ENCODE measurements at places on chromosomes 3 and 15.
A peak's percentile ranks its signal among the peaks of the same experiment; 100 is the strongest.

GRCh38 chr3:151479452-151479851 is 18.6 kb upstream of the IGSF10 start:
- no peak for DNase-seq

DNA sequence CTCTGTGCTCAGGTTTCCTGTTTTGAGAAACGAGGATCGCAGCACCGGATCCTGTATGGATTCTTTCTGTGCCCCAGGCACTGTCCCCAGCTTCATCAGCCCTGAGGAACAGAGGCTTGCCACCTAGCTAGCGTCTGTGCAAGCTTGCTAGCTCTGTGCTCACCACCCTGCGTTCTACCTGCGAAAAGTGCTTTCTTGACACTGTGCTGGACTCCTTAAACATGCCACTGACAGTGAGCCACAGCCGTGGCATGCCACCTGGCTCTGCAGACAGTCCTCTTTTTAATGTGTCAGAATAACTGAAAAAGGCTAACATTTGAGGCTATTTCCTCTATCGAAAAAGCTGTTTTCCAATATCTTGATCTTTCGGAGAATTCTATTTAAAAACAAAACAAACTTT is 1.4 kb downstream of the PGPEP1L start:
- no peak for DNase-seq

- no peak for DNase-seq
These were observed 61.0 kb downstream of the TPRA1 start for GRCh38 chr3:127529346-127530188.

GRCh38 chr15:77417602-77418001 is 2.3 kb downstream of the PEAK1 start:
- no peak for DNase-seq

DNA sequence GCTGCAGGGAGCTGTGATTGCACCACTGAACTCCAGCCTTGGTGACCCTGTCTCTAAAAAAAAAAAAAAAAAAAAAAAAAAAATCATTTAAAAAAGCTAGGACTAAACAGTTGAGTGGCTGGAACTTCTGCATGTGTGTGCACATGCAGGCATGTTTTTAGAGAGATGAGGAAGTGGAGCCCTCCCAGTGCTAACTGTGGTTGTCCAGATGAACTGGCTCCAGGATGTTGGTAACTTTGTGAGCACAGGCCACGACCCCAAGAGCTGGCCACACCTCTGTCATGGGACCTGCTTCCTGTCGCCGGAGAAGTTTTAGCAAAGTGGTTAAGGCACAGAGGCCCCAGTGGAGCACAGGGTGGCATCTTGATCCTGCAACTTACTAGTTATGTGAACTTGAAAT is 27.0 kb downstream of the CHCHD6 start:
- DNase-seq = no peak

- DNase-seq = no peak
These were observed 85.8 kb upstream of the RASGRP1 start for GRCh38 chr15:38650384-38650783.

DNA sequence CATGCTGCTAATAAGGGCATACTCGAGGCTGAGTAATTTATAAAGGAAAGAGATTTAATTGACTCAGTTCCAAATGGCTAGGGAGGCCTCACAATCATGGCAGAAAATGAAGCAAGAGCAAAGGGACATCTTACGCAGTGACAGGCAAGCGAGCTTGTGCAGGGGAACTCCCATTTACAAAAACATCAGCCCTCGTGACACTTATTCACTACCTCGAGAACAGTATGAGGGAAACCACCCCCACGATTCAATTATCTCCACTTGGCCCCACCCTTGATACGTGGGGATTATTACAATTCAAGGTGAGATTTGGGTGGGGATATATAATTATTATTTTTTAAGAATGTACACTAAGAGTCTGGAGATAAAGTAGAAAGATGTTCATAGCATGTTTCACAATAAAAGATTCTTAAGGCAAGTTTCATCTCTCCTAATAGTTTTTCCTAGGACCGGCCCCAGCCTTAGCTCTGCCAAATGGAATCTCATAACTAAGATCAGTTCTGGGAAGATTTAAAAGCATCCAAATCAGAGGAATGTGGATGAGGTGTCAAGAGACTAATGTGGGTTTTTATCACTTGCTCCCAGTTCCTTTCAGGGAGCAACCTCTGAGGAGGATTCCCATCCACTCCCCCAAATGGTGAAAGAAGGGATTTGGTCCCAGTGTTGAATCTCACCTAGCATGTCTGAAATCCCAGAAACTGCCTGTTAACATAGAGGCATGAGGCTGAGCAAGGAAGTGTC is 221.0 kb downstream of the ZMAT3 start:
- DNase-seq = no peak

DNA sequence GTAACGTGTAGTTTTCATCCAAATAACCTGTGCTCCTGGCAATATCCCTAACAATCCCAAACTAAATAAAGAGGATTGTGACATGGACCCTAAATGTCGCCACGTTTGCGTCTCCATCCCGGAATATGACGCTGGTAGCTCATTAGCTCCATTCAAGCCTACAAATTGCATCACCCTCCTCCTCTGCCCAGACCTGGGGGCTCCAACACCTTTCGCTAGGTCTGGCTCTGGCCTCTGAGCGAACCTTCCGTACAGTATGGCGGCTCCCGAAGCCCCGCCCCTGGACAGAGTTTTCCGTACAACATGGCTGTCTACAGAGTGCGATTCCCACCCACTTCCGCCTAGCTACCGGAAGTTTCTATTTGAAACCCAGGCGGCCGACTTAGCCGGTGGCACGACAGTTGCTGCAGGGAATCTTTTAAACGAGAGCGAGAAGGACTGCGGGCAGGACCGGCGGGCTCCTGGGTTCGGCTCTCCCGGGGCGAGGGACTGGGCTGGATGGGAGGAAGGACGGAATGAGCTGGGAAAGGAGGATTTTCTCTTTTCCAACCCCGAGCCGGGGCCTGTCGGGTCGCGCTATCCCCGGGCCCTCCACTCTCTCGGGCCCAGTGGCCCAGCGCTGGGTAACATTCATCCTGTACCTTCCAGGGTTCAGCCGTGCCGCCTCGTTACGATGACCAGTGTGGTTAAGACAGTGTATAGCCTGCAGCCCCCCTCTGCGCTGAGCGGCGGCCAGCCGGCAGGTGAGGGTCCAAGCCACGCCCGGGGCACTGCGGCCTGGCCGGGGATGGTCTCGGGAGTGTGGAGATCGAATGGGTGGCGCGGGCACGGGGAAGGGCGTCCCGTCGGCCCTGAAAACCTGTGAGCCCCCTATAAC is at the start of gene KNSTRN:
Gene KNSTRN (plus strand): TSS at position 142 of the 877 bp plus-strand sequence. CDS start 115 bp downstream, at position 257.
- peak; percentile 66 for DNase-seq

DNA sequence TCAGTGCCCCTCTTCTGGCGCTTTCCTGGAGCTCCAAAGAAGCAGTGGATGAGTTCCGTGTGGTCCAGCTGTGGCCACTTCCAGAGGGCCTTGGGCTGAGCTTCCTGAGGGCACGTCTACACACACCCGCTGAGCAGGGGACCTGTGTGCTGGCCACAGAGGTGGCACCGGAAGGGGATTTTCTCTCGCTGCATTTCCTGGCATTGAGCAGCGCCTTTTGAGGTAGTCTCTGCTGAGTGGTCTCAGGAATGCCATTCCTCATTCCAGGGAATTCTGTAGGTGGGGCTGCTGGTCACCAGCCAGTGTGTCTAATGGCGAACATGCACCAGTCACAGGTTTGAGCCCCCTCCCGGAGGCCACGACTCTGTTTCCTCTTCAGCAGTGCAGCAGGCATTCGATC is 48.1 kb downstream of the AMOTL2 start:
- no peak for DNase-seq

DNA sequence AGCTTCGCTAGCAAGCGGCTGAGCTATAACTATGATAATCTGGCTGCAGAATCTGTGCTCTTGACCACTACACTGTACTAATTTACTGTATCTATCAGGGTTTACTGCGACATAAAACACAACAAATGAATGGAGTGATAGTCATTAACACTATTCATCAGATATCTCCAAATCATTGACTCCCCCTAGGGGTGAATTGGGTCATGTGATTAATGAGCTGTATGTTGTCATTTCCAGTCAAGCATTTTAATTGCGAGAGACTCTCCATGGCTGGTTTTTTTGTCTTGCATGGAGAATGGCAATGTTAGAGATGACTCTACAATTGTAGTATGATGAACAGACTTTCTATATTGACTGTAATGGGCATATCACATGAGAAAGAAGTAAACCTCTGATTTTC is 10.5 kb upstream of the TM4SF18 start:
- DNase-seq = no peak

DNA sequence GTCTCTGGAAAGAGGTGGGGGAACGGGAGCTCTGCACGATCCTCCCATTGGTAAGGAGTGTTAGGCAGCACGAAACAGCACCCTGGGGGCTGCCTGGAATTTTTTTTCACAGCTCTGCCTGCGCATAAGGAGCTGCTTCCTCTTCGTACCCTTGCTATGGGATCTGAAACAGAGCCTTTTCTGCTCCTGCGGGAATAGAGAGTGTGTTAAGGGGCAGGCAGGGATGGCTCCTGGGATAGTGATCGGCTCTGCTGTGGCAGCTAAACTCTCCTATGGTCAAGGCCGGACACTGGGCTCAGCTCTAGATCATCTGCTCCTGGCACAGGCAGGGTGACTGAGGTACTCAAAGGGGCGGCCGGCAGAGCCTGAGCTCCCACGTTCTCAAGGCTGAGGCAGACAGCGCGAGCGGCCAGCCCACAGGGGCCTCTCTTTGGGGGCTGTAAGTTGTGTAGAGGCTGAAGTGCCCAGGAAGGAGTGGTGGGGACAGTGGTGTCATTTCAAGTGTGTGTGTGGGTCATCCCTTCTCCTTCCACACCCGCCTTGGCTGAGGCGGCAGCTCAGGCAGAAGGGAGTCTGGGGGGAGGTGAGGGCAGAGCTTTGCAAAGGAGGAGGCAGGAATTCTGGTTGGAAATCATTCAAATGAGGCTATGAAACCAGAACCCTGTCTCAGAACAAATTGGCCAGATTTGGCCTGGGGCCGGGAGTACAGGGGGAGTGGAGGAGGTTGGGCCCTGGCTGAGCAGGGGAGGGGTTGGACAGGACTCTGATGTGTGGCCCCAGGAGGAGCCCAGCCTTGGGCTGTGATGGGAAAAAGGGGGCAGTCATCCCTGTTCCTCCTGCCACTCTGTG is 31.0 kb downstream of the EPHB3 start:
- no peak for DNase-seq

DNA sequence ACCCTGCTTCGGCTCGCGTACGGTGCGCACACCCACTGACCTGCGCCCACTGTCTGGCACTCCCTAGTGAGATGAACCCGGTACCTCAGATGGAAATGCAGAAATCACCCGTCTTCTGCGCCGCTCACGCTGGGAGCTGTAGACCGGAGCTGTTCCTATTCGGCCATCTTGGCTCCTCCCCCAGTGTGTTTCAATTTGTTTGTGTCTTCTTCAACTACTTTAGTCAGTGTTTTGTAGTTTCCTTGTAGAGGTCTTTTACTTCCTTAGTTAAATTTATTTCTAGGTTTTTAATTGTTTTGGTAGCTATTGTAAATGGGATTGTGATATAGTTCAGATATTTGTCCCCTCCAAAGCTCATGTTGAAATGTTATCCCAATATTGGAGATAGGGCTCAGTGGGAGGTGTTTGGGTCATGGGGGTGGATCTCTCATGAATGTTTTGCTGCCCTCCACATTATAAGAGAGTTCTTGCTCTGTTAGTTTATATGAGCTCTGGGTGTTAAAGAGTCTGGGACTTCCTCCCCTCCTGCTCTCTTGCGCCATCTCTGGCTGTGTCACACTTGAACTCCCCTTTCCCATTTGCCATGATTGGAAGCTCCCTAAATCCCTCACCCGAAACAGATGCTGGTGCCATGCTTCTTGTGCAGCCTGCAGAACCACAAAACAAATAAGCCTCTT is 304.4 kb downstream of the DOCK3 start:
- DNase-seq = no peak

- DNase-seq = no peak
These were observed 117.9 kb downstream of the ADCY5 start for GRCh38 chr3:123331006-123331405.

- no peak for DNase-seq
These were observed 328.3 kb downstream of the THSD4 start for GRCh38 chr15:71443538-71443937.

GRCh38 chr3:65107174-65107573 is 419.4 kb upstream of the ADAMTS9 start:
- DNase-seq = no peak

GRCh38 chr3:112297714-112298113 is 3.7 kb upstream of the SLC9C1 start:
- no peak for DNase-seq

DNA sequence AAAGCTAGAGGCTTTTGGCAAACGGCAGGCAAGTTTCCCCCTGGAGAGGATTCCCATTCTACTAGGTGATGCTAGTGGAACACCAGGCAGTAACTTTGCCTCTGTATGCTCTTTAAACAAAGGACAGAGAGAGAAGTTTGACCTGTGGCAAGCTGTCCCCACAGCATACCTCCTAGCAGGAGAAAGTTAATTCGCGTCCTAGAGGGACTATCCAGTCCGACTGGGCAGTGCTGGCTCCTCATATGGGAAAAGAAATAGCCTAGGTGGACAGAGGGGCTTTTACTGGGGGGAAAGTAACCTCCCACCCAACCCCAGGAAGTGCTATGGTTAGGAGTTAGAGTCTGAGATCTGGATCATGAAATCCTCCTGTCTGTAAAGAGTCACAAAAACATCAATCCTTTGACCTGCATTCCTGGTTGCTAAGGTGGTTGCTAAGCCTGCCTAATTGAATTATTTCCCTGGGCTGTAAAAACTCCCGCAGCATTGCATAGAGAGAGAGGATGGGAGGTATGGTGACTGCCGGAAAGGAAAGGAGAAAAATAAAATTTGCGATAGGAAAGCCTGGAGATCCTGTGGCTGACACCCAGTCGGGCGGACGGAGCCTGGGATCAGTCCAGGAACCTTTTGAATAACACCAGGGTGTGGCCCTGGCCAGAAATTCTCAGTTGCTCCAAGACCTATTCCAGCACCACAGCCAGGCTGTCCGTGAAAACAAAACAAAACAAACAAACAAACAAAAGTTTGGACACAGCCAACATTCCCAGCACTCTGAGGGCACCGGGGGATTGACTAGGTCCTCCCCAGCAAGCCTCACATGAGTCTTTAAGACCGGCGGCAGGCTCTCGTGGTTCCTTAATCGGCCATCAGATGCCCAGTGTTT is 67.7 kb upstream of the ATP11B start:
- DNase-seq = no peak

DNA sequence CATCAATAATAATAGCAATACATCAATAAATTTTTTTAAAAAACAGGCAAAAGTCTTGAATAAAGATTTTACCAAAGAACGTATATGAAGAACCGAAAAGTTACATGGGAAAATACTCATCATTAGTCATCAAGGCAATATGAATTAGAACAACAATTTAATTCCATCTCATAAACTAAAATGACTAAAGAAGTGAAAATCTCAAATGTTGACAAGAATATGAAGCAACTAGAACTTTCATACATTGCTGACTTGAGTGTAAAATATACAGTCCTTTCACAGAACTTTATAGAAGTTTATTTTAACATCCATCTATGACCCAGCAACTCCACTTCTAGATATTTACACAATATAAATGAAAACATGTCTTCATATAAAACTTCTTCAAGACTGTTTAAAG is 35.3 kb upstream of the ABHD10 start:
- DNase-seq = no peak

- no peak for DNase-seq
These were observed 6.6 kb downstream of the FAM98B start for GRCh38 chr15:38460543-38460942.

Data from C1 segment of cervical spinal cord (tissue), 14 donors.